ENCODE measurements at places on chromosomes 2 and 18. TPM values are rescaled to one million over a fixed set of nuclear protein-coding genes. Genes with fewer than 3 reads are reported as not detected.

Gene CPS1
- 1.6 TPM for total RNA-seq

Gene IGFBP2
- 211 TPM for total RNA-seq

Gene CRYGC
- total RNA-seq = not detected

Gene FAM228A
- total RNA-seq = 0.34 TPM

Gene DNER
- total RNA-seq = 0.35 TPM

Gene SDC1
- total RNA-seq = 27.2 TPM

Gene SPP2
- total RNA-seq = not detected

Gene CNTNAP5
- 0.09 TPM for total RNA-seq

DNA sequence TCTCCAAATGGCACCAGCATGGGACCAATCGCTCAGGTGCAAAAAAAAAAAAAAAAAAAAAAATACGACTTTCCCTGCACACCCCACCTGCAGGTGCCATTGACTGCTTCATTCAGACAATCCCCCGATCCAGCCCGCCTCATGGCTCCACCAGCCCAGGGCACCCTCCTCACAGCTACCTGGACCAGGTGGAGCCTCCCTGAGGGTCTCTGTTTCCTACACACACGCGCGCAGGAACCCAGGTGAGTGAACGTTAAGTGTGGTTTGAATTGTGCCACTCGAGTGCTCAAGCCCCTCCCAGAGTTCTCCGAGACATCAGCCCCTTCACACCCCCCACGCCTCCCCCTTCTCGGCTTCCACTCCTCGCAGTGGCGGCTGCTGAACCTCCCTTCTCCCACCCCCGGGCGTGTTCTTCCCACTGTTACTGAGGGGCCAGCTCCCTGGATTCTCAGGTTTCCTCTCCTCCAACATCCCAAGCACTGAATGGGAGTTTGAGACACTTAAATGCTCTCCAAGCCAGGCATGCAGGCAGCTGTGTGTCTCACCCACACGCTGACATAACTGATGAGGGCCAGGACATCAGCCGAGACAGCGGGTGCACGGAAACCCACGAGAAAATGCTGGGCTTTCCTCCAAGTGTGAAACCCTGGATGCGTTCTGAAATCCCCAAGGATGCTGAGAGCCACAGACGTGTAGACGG lies 88.8 kb upstream of the SNTG2 start:
- no peak for DNase-seq

GRCh38 chr2:213419980-213420379 lies 135.7 kb downstream of the SPAG16 start:
- DNase-seq = no peak

- no peak for DNase-seq
Measured at GRCh38 chr2:182652326-182652725, 63.7 kb upstream of the DNAJC10 start.

DNA sequence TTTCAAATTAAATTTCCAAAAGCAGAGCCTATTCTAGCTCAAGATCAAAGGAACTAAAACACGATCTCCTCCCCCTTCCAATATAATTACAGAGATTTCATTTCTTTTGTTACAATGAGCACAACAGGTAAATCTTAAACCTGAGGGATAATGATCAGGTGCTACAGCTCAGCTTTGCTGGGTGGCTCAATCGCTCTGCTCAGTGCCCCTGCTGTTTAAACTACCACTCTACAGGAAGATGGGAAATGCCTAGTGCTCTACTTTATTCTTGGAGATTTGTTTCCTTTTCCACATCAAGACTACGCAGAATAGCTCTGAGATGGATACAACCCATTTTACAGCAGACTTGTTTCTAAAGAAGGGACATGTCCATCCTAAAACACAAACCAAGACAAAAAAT lies 162.3 kb downstream of the TCF4 start:
- DNase-seq = no peak

DNA sequence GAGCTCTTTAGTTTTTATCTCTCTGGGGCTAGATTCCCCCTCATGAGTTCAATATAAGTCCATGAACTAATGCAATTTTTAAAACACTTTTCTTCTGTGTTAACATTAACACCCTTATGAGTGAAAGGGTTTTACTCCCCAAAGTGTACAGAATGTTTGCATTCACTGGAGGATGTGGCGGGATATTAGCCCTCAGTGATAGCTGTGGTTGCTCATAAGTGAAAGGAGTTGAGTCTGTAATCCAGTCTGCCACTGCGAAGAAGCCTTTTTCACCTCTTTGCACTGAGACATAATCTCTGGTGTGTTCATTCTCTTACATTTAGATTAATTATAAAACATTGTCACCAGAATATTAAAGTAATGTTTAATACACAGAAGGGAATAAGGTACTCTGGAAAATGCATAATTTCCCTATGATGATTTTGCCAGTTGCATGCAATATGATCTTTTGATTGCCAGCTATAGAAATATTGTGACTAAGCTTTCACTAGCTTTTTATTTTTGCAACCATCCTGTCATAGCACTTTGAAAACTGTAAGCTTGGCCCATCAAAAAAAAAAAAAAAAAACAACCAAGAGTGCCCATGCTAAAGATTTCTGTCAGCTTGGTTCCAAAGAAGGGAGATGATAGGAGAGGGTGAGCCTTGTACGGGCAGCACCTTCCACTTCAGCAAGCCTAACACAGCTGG lies 113.2 kb downstream of the BCL11A start:
- DNase-seq = no peak

DNA sequence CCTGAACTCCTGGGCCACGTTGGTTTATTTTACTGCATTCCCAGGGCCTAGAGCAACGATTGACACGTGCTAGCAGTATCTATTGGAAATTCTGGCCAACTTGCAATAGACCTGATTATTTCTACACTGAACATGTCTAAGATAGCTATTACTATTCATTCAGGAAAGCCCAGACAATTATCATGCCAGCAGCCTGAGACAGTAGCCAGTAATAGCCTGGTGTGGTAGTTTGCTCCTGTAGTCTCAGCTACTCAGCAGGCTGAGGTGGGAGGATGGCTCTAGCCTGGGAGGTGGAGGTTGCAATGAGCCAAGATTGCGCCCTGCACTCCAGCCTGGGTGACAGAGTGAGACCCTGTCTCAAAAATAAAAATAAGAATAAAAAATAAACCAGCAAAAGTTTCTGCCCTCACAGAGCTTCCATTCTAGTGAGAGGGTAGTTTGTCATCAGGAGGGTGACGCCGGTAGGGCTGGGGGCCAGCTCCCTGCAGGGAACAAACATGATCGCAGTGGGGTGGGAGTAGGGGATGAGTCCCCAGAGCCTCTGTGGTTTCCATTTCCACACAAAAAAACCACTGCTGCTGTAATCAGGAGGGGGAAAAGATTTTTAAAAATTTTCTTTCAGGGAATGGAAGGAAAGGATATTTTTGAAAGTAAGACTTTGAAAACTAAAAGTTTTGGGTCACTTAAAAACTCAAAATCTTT lies 4.3 kb downstream of the CASP8 start:
- DNase-seq = no peak

DNA sequence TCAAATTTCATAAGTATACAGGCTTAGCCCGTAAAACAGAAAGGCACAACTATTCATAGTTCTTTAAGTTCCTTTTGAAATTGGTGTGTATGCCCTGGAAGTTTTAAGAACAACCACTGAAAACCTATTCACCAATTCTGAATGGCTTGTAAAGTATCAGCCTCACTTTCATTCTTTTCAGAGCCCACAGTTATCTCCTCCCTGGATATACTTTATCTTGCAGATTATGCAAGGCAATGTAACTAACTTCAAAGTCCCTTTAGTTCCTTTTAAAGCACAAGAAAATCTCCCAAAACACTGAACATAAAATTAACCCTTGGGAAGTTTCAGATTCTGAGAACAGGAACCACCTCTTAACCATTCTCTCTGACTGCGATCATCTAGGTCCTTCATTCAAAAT lies 1.1 kb downstream of the STRN start:
- no peak for DNase-seq

DNA sequence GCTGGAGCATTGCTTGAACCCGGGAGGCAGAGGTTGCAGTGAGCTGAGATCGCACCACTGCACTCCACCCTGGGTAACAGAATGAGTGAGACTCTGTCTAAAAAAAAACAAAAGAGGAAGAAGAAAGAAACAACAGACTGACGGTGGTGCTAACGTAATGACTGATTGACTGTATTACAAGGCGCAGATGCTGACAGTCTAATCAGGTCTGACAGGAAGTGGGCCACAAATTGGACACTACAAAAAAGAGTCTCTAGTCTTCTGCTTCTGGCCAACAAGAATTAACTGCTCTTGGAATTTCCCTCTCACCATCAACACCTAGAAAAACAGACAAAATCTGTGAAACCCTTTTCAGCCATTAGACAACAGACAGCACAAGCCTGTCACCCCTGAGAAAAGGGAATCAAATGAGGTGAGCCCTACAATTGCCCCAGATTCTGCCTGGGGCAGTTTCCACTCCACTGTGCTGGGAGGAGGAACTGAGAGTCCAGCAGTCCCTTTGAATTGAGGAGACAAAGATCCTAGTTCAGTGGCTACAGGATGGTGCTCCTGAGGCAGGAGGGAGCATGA lies 43.3 kb downstream of the SNED1 start:
- no peak for DNase-seq

GRCh38 chr2:27209621-27210401 lies 2.0 kb upstream of the ATRAID start:
- no peak for DNase-seq

DNA sequence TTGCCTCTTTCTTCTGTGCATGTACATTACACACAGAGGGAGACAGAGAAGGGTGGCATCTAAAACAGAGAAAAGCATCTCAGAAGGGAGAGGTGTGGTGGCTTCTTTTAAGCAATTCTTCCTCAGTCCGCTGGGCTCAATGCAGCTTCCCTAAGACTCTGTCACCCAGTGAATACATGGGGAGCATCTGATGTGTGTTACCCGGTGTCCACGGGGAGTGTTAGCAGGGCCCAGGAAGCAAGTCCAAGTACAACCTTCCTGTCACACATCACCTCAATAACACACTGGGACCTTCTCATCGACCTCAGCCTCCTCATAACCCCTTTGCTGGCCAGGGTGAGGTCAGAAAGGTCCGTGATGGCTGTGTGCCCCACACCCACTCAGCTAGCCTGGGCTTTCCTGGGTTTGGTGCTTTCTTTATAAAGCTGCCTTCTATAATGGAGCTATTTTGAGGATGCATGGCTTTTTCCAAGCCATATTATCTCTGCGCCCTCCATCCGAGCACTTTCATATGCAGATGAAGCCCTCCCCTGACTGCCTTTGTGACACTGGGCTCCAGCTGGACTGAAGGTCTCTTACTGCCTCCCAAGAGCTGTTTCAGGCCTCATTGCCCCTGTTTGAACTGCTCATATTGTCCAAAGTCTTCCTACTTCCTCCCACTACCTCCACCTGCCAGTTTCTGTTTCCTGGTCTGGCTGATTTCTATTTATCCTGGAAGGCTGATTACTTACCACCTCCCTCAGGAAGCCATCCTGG lies 21.4 kb downstream of the TNFRSF11A start:
- no peak for DNase-seq

DNA sequence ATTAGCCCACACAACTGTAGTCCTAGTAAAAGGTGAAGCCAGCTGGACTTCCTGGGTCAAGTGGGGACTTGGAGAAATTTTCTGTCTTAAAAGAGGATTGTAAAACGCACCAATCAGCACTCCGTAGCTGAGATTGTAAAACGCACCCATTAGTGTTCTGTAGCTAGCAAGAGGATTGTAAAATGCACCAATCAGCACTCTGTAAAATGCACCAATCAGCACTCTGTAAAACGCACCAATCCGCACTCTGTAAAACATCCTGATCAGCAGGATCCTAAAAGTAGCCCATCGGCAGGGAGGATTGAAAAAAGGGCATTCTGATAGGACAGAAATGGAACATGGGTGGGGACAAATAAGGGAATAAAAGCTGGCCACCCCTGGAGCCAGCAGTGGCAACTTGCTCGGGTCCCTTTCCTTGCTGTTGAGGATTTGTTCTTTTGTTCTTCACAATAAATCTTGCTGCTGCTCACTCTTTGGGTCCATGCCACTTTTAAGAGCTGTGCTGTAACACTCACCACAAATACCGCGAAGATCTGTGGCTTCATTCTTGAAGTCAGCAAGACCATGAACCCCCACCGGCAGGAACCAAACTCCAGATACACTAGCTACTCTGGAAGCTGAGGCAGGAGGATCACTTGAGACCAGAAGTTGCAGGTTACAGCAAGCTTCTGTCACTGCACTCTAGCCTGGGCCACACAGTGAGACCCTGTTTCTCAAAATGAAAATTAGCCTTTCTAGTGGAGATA lies 102.6 kb downstream of the HS6ST1 start:
- no peak for DNase-seq

- no peak for DNase-seq
Measured at GRCh38 chr2:85455552-85456090, 37.1 kb downstream of the SH2D6 start.

DNA sequence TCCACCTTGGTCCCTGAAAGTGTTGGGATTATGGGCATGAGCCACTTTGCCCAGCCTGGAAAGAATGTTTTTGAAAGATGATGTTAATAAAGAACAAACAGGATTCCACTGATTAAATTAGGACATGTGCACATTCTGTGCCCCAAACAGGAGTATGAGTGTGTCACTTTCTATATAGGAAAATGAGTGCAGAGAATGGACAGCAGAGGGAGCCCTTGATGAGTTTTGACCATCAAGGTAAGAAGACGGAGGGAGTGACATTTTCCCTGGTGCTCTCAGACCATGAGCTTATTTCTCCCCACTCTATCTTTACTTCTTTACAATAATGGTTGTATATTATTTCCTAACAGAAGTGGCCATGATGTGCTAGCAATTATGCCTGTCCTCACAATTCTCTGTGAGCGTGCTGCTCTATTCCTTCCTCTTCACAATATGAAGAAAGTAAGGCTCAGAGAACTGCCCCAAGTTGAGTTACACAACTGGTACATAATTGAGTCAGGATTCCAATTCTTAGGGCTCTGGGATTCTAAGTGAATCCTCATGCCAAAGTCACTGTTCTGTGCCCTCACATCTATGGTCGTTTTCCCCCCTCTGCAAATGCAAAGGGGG lies 20.6 kb downstream of the RPL37A start:
- DNase-seq = peak; percentile 75

- no peak for DNase-seq
Measured at GRCh38 chr18:74525741-74526140, 8.6 kb upstream of the CNDP1 start.

GRCh38 chr2:191696001-191696400 lies 18.1 kb downstream of the NABP1 start:
- peak; percentile 15 for DNase-seq

- peak; percentile 38 for DNase-seq
Measured at GRCh38 chr2:42828487-42829425, 36.4 kb upstream of the HAAO start.

GRCh38 chr2:202109139-202109736 lies 36.2 kb downstream of the KIAA2012 start:
- DNase-seq = no peak

DNA sequence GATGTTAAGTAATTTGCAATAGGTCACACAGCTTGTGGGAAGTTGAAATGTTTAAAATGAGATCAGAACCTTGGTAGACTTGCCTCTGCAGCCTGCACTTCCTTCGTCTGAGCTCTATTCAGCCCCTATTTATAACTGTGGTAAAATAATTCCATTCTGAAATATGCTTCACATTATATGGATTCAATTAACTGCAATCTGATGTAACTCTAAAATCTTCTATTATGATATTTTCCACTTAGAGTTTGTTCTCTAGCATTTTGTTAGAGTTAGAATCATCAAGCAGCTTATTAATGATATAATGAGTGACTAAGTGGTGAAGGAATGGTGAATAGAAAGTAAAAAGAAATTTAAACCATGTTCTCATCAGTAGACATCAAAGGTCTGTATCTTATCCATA lies 139.6 kb upstream of the ARHGAP28 start:
- DNase-seq = no peak
